Pulmonary artery endothelial cell (primary cell): ENCODE measurements at places on chromosomes 3 and 15. TPM values are rescaled to one million over a fixed set of nuclear protein-coding genes. Genes with fewer than 3 reads are reported as not detected.

RTP3 gene
- total RNA-seq, result 0.07 TPM in 1 of 2 replicates, not detected in the other

HIGD2B gene
- total RNA-seq, result 0.07 and 0.13 TPM in 2 replicates

ITIH1 gene
- total RNA-seq, result not detected in 2 replicates

CYP11A1 gene
- total RNA-seq, result not detected in 2 replicates

ADAMTS17 gene
- 0.13 and 0.14 TPM in 2 replicates for total RNA-seq

CPNE9 gene
- total RNA-seq, result not detected in 2 replicates

PRR20G gene
- not detected in 2 replicates for total RNA-seq

NDN gene
- 6.5 and 25.0 TPM in 2 replicates for total RNA-seq

ASB14 gene
- total RNA-seq, result under 0.01 TPM in 1 of 2 replicates, not detected in the other

GOLGA8H gene
- total RNA-seq, result 1.2 and 2.0 TPM in 2 replicates

FAM107A gene
- total RNA-seq, result 3.8 and 9.6 TPM in 2 replicates

LRRIQ4 gene
- total RNA-seq, result 0.07 TPM in 1 of 2 replicates, not detected in the other

HTR3E gene
- total RNA-seq, result not detected in 2 replicates

QTRT2 gene
- 40.5 and 56.2 TPM in 2 replicates for total RNA-seq

RBPMS2 gene
- 0.07 TPM in 1 of 2 replicates, not detected in the other for total RNA-seq

PIGX gene
- total RNA-seq, result 17.1 and 17.4 TPM in 2 replicates

TERC gene
- total RNA-seq, result 70.7 and 108 TPM in 2 replicates

WDR73 gene
- 23.8 and 31.3 TPM in 2 replicates for total RNA-seq

MYEF2 gene
- 31.3 and 34.3 TPM in 2 replicates for total RNA-seq

FEZF2 gene
- total RNA-seq, result not detected in 2 replicates

NOX5 gene
- under 0.01 TPM in 1 of 2 replicates, not detected in the other for total RNA-seq

P3H2 gene
- 0.88 and 1.3 TPM in 2 replicates for total RNA-seq

GPR156 gene
- 0.13 and 0.18 TPM in 2 replicates for total RNA-seq

NMNAT3 gene
- total RNA-seq, result 0.74 and 0.86 TPM in 2 replicates

ARHGEF26 gene
- 0.13 and 0.25 TPM in 2 replicates for total RNA-seq

ARPC4 gene
- total RNA-seq, result 287 and 389 TPM in 2 replicates

ZNF80 gene
- total RNA-seq, result not detected in 2 replicates

NAA50 gene
- 298 and 450 TPM in 2 replicates for total RNA-seq

TEX55 gene
- not detected in 2 replicates for total RNA-seq

LRRC31 gene
- not detected in 2 replicates for total RNA-seq

PCSK6 gene
- 0.04 and 0.26 TPM in 2 replicates for total RNA-seq

KBTBD12 gene
- total RNA-seq, result not detected in 2 replicates

PFN2 gene
- total RNA-seq, result 158 and 176 TPM in 2 replicates

GOLGA6L7 gene
- total RNA-seq, result not detected in 2 replicates

MORC1 gene
- total RNA-seq, result not detected in 2 replicates

CFAP100 gene
- total RNA-seq, result not detected in 2 replicates

MOBP gene
- total RNA-seq, result 0.07 and 0.95 TPM in 2 replicates

SCAANT1 gene
- not detected in 2 replicates for total RNA-seq

GPR15 gene
- total RNA-seq, result not detected in 2 replicates

KNL1 gene
- 18.1 and 33.8 TPM in 2 replicates for total RNA-seq
